ENCODE measurements at places on chromosomes 1 and 21.

- peak; percentile 86 for DNase-seq
Observed at GRCh38 chr1:116311756-116312680, 61.0 kb upstream of the ATP1A1 start.

GRCh38 chr1:184359909-184360308, 26.9 kb upstream of the C1orf21 start:
- DNase-seq, result no peak

DNA sequence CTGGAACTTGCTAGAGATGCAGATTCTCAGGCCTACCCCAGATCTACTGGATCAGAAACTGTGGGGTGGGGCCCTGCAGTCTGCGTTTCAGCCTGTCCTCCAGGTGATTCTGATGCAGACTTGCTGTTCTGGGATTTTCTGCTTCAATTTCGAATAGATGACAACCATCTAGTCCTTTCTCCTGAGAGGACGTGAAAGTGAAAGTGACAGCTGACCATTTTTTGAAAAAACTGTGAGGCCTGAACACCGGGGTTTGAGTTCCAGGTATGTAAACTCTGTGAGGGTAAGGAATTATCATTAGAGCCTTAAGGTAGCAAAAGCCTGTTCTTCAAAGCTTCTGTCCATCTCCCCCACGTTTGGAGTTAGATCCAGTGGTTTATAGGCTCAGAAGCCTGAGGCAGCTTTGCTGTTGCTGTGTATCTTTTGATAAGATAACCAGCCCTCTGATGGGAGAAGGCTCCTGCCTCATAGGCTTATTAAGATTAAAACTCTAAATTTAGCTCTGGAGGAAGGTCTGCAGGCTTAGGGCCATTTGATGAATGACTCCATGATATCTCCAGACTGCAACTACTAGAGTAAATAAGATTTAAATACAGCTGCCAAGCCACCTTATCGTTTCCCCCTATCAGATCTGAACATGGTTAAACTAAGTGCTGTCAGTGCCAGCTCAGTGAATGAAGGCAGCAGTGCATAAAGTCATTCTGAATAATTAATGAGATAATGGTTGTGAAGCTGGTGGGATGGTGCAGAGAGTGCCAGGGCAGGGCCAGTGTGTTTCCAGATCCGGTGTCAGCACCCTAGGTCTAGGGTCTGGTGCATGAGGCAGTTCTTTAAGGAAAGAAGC, 335.2 kb downstream of the HHAT start:
- peak; percentile 63 for DNase-seq

DNA sequence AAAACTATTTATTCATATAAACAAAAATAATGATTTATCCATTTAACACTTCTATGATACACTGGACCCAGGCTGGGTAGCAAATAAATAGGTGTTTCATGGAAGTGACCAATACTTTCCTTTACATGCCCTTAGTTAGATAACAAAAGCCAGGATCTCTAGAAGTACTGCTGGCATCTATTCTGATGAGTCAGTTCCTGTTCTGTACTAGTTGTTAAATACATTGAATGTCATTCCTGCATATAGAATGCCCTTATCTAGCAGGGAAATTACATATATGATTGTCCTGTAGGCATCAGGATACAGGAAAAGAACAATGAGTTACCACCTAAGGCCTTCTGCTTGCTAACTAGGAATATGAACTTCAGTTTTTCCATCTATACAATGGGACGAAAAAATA, 130.8 kb downstream of the HFM1 start:
- DNase-seq, result no peak

- no peak for DNase-seq
Observed at GRCh38 chr1:177589166-177589565, 380.7 kb downstream of the SEC16B start.

DNA sequence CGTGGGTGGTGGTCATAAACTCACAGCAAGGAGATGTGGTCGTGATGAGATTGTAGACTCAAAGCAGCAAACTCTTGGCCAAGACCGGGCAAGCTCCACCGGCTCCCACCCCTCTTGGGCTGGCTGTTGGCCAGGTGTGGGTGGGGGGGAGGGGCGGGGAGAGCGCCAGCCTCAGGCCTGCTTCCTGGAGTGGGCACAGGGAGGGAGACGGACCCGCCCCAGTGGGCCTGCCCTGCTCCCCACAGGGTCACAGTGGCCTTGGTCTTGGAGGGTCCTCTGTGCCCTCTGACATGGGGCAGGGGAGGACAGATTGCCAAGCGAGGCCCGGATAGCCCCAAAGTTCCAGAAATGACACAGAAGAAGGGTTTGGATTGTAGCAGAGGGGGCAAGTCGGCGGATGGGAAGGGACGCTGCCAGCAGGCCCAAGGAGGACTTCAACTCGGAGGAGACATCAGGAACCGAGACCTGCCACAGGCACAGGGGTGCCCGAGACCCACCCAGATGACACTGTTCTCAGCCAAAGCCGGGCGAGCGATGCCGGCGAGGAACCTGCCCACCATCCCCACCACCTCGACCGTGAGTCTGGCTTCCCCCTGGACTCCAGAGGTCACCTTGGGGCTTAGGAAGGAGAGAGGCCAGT, 85.4 kb upstream of the ACTRT2 start:
- no peak for DNase-seq

DNA sequence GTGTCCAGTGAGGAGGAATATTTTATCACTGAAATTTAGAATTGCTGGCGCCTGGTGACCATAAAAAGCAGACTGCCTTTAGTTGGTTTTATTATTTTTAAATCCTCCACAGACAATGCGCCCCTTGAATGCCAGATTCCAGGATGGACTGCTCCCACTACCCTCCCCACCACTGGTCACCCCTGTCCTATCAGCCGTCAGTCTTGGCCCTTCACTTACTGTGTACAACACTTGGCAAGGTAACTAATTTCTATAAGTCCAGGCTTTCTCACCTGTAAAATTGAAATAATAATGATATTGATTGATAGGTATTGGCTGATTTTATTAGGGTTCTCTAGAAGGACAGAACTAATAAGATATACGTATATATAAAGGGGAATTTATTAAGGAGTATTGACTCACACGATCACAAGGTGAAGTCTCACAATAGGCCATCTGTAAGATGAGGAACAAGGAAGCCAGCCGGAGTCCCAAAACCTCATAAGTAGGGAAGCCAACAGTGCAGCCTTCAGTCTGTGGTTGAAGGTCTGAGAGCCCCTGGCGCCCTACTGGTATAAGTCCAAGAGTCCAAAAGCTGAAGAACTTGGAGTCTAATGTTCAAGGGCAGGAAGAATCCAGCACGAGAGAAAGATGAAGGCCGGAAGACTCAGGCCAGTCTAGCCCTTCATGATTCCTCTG, 17.8 kb downstream of the RHEX start:
- no peak for DNase-seq

DNA sequence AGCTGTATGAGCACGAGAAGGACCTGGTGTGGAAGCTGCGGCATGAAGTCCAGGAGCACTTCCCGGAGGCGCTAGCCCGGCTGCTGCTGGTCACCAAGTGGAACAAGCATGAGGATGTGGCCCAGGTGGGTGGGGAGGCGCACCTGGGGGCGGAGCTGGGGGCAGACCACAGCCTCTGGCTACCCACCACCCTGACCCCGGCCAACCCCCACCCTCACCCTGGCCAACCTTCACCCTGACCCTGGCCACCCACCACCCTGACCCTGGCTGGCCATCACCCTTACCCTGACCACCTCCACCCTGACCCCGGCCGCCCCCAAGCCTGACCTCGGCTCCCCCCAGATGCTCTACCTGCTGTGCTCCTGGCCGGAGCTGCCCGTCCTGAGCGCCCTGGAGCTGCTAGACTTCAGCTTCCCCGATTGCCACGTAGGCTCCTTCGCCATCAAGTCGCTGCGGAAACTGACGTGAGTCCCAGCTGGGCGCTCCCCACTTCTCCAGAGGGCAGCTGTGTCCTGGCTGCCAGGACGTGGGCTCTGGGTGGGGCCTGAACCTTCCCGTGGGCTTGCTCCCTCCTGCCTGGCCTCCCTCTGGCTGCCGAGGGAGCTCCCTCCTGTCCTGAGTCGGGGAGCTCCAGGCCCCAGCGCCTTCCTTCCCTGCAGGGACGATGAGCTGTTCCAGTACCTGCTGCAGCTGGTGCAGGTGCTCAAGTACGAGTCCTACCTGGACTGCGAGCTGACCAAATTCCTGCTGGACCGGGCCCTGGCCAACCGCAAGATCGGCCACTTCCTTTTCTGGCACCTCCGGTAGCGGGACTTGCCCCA, 69.5 kb downstream of the PIK3CD start:
- no peak for DNase-seq

- DNase-seq, result no peak
Observed at GRCh38 chr1:58857680-58858673, 74.1 kb upstream of the JUN start.

DNA sequence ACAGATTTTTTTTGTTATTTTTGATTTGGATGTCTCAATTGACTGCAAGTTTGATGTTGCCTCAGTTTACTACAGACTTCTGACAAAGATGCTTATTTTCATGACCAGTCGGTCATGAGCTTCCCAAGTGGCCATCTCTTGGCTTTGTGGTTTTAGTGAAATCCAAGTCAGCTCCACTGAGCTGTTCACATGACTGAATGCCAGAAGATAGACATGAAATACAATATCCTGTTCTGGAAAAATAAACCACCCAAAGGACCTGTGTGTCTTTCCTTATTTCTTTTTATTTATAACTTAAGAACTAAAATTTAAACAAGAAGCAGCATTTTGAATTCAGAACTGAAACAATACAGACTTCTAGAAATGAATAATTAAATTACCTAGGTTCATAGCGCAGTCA, 89.3 kb downstream of the HMCN1 start:
- DNase-seq, result no peak

DNA sequence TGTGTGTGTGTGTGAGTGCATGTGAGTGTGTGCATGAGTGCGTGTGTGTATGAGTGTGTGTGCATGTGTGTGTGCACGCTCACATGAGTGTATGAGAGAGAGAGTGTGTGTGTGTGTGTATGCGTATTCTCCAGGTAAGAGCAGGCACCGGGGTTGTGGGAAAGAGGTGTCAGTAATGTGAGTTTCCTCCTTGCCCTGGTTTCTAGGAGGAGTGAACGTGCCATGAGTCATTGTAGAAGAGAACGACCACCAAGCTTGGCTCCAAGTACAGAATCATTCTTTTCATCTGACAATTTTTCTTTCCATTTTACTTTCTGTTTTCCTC, 79.1 kb downstream of the POFUT2 start:
- no peak for DNase-seq

DNA sequence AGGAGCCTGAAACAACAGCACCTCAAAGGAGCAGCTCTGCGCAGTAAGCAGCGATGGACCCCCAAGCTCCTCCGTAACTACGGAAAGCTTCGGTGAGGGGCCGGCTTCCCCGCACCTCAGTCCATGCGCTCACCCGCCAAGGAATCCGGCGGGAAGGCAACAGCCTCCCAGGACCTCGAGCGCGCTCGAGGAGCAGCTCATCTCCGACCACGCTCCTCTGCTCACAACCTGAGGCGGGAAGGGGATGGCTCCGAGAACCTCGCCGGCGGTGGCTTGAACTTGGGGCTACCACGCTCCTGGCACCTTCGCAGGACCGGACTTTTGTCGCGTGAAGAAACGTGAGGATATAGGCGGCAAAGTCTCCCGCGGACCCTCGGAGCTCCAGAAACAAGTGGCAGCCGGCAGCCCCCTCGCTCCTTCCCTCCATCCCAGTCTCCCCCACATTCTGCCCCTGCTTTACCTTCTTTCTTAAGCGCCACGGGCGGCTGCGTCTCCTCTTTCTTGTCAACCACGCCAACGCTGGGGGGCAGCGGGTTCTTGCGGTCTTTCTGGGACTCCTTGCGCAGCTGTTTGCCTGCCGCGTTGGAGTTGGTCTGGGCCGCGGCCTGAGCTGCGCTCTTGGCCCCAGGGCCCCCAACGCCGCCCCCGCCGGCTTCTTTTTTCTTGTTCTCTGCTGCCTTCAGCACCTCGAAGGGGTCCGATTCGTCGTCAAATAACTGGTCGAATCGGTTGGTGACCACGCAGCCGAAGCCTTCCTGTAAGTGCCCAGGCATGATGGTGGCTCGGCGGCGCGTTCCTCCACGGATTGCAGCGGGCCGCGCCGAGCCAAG, 459 bp downstream of the SERBP1 start:
- peak; percentile 80 for DNase-seq

DNA sequence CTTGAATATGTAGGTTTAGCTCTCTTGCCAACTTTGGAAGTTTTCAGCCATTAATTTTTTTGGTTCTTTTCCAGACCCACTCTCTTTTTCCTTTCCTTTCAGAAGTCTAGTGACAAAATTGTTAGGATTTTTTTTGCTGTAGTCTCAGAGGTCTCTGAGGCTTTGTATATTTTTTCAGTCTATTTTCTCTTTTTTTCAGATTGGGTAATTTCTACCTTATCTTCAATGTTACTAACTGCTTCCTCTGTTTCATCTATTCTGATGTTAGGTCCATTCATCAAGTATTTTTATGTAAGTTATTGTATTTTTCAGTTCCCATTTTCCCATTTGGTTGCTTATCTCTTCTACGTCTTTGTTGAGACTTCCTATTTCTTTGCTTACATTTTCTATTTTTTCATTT, 15.7 kb downstream of the RGS2 start:
- no peak for DNase-seq

GRCh38 chr21:45021428-45022347, 52.7 kb upstream of the ADARB1 start:
- no peak for DNase-seq
